ENCODE measurements at places on chromosomes 2 and 18.

DNA sequence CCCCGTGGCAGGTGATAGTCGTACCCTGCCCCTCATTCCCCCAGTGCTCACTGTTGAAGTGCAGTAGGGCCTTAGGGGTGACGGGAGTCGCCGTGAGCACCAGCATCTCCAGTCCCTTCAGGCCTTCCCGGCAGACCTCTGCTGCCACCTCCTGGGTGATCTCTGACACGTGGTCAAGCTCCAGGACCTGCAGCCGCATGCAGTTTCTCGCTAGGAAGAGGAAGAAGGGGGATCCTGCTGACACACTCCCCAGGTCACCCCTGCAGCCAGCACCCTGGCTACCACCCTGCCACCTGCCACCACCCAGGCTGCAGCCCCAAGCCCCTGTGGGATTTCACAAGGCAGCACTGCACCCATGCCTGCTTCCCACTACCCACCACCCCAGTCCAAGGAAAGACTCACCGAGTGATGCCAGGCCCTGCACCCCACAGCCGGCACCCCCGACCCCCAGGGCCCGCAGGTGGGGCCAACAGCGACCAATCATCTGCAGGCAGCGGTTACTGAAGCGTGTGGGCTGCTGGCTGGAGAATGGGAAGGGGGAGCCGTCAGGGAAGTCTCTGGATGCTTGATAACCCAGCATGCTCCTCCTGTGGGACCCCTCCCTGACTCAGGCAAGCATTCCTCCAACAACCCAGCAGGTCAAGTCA, 23.8 kb downstream of the FBXO41 start:
- DNase-seq, result no peak

DNA sequence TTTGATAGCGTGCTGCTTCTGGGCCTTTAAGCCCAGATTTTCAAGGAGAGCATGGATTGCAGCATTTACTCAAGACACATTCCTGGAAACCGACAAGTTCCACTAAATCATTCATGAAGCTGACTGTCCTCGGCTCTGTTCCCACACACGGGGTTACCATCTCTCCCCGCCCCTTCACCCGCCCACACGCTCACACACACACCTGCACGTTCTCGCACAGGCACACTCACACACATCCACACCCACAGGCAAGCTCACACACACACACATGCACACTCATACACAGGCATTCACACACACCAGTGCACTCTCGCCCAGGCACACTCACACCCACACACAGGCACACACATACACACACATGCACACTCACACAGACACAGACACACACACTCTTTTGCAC, 150.0 kb upstream of the AGAP1 start:
- DNase-seq, result no peak

GRCh38 chr2:32212295-32212694, 46.6 kb downstream of the SLC30A6 start:
- no peak for DNase-seq

- no peak for DNase-seq
Measured at GRCh38 chr2:37507051-37507410, 162.6 kb downstream of the QPCT start.
